ENCODE measurements at places on chromosomes 1 and 21. TPM values are rescaled to one million over a fixed set of nuclear protein-coding genes. Genes with fewer than 3 reads are reported as not detected.

- DNase-seq: no peak
- no peak overlapping the region for H3K27ac ChIP-seq
- peaks cover 59% of the 10 kb centered on the region for H3K27me3 ChIP-seq
- no peaks in the 10 kb centered on the region for H3K36me3 ChIP-seq
- H3K4me3 ChIP-seq: no peak overlapping the region
These were observed 1.9 kb downstream of the SLC30A10 start for GRCh38 chr1:219926363-219926998.

GRCh38 chr1:200367841-200368534 lies 41.8 kb downstream of the ZNF281 start:
- no peak overlapping the region for H3K27ac ChIP-seq
- no peak for DNase-seq
- H3K4me3 ChIP-seq: no peak overlapping the region
- no peaks in the 10 kb centered on the region for H3K36me3 ChIP-seq

- H3K4me1 ChIP-seq: peaks cover 11% of the 10 kb centered on the region
- DNase-seq: no peak
- peaks cover 3% of the 10 kb centered on the region for H3K27me3 ChIP-seq
- H3K27ac ChIP-seq: no peak overlapping the region
- no peaks in the 10 kb centered on the region for H3K36me3 ChIP-seq
These were observed 232.6 kb downstream of the SRGAP2C start for GRCh38 chr1:121417325-121417923.

DNA sequence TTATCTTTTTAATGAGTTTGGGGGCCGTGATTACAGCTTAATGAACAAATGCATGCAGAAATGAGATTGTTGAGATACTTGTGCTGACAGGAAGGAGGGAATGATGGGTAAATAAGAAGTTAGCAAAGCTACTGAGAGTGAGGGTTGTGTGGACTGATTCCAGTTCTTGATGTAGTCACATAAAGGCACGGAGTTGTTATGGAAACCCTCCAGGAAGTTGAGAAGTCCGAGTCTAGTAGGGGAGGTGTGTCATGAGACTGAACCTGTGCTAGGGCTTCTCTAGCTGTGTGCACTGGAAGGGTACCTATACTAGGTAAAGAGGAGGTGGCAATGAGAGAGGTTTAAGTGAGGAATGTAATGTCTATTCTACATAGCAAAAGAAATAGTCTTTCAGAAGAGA lies 475.7 kb downstream of the USP25 start:
- no peak for DNase-seq
- no peaks in the 10 kb centered on the region for H3K4me1 ChIP-seq
- no peaks in the 10 kb centered on the region for H3K36me3 ChIP-seq
- H3K27ac ChIP-seq: no peak overlapping the region
- no peaks in the 10 kb centered on the region for H3K27me3 ChIP-seq

- no peak for DNase-seq
- H3K4me3 ChIP-seq: no peak overlapping the region
- no peaks in the 10 kb centered on the region for H3K27me3 ChIP-seq
- no peaks in the 10 kb centered on the region for H3K36me3 ChIP-seq
- no peaks in the 10 kb centered on the region for H3K4me1 ChIP-seq
These were observed 206.8 kb upstream of the ESRRG start for GRCh38 chr1:216929870-216930582.

The LCE6A gene
- not detected for total RNA-seq
